ENCODE measurements at places on chromosomes 7 and 10.

GRCh38 chr10:27998178-27998953 lies 513 bp downstream of the ODAD2 start:
- DNase-seq = peak; percentile 19

DNA sequence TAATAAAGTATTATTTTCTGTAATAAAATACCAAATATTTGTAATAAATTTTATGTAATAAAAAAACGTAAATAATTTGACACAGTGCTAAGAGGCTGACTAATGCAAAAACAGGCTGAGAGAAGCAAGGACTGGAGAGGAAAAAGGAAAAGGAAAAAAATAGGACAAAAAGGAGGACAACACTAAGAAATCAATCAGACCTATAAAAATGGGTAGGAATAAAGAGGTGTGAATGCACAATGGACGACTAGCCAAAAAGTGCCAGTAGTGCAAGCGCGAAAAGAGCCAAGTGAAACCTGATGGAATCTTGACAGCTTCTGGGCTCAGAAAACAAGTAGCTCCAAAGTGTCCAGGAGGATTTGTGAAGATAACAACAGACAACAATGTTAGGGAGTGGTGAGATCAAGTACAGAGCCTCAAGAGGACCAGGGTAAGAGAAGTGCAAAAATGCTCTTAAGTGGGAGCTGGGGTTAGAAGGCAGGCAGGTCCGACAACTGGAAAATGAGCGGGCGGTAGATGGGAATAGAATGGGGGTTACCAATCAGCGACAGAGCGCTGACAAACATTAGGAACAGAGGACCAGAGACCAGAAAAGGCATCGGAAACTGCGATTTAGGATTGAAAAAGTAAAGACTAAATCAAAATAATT lies 1.2 kb downstream of the BRAF start:
- peak; percentile 18 for DNase-seq

- no peak for DNase-seq
Measured at GRCh38 chr10:80077869-80078447, 507 bp upstream of the TMEM254 start.

DNA sequence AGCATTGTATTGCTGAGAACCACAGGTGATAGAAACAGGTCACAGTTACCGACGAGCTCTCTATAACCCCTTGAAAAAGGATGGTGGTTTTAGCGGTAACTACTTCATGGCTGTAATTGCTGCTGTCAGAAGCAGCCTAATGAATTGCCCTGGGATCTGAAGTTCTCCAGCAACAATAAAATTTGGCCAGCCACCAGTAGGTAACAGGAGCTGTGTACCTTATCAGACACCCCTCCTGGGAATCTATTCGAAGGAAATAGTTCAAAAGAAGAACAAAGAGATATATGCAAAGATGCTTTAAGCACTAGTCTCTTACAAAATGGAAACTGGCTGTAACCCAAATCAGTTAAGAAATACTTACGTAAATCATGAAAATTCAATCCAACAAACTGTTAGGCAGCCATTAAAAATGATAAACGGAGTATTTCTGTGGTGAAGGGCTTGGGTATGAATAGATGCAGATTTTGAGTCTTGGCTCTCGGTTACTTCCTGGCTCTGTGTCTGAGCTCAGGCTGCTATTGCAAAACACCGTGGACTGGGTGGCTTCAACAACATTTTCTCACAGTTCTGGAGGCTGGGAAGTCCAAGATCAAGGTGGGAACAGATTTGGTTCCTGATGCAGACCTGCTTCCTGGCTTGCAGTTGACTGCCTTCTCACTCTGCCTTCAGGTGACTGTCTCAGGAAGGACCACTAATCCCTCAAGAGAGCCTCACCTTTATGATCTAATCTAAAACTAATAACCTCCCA lies 1.6 kb downstream of the MSRB2 start:
- DNase-seq = no peak

DNA sequence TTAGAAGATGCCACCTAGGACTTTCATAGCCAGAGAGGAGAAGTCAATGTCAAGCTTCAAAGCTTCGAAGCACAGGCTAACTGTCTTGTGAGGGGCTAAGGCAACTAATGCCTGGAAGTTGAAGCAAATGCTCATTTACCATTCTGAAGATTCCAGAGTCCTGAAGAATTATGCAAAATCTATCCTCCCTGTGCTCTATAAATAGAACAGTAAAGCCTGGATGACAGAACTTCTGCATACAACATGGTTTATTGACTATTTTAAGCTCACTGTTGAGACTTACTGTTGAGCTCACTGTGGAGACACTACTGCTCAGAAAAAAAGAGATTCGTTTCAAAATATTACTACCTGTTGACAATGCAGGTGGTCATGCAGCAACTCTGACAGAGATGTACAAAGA lies 28.6 kb downstream of the TNS3 start:
- DNase-seq = no peak

DNA sequence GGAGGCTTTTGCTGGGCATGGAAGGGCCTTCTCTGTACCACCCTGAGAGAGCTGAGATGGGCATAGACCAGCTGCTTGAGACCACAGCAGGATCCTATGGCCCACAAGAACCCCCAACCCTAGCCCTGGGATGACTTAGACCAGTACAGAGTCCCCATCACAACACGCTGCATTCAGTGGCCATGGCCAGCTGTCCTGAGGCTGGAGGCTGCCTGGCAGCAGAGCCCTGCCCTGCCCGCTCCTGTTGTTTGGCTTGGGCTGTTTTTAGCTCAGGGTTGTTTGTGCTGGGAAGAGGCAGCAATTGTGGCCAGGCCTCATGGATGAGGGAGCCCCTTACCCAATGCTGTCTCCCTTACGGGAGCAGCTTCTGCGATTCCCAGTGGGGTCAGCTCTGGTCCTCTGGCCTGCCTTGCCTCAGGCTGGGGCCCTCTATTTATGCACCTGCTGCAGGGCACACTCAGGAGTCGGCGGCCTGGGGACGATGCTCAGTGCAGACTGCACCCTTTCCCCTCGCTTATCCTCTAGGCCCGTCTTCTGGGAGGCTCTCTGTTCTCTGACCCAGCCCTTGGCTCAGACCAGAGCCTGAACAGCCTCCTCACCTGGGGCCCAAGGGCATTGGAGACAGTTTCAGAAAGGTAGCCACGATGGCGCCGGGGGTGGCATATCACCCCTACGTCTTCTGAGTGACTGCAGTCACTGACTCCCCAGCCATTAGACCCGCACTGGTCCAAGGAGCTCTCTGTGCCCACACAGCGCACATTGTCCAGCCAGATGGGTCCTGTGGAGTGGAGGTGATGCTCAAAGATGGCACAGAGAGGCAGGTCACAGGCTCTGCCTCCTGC lies 6.3 kb downstream of the LOXL4 start:
- no peak for DNase-seq

GRCh38 chr7:121446526-121446925 lies 50.4 kb upstream of the FAM3C start:
- no peak for DNase-seq

DNA sequence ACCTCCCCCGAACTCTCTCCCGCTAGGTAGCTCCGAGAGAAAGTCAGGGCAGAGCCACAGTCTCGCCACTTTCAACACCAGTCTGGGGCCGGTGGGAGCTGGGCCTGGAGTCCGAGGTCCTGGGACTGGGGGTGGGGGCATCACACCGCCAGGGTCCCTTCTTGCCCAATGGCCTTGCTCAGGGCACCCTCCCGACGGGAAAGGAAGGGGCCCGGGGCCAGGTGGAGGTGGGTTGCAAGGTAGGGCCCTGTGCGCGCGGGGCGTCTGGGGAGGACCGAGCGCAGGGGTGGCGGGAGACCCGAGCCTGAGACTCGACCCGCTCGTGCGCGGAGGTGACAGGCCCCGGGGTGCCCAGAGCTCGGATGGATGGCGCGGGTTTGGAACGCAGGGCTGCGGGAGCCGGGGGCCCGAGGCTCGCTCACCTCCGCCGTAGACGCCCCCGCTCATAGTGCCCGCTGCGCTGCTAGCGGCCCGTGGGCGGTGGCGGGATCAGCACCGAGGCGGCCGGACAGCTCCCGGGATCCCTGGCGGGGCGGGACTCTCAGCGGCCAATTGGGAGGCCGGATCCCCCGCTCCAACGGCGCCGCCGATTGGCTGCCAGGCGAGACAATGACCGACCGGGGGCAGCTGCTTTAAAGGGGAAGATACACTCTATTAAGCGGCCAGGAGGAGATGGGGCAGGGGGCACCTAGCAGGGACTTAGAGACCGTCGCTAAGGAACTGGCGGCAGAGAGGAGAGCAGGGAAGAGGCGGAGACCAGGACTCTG lies at the start of gene ACTL6B:
Gene ACTL6B (minus strand): TSS at position 541 of the 767 bp plus-strand sequence. CDS start 94 bp downstream, at position 447.
- DNase-seq = no peak

GRCh38 chr7:148017126-148017525 lies 573.4 kb upstream of the C7orf33 start:
- no peak for DNase-seq

DNA sequence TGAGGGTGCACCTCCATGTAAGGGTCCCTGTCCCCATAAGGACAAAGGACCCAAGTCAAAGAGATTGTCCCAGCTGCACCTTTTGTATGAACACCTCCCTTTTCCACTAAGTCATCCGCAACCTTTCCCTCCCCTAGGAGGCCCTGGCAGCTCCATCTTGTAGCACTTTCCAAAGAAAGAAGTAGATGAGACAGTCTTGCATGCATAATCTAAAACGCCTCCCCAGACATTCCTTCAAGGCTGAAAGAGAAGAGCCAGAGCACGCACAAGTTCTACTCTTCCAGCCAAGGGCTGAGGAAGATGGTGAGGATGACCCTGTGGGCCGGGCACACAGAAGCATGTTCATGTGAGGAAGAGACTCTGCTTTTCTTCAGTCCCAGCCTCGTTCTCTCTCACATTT lies 194.4 kb downstream of the TNS3 start:
- no peak for DNase-seq

DNA sequence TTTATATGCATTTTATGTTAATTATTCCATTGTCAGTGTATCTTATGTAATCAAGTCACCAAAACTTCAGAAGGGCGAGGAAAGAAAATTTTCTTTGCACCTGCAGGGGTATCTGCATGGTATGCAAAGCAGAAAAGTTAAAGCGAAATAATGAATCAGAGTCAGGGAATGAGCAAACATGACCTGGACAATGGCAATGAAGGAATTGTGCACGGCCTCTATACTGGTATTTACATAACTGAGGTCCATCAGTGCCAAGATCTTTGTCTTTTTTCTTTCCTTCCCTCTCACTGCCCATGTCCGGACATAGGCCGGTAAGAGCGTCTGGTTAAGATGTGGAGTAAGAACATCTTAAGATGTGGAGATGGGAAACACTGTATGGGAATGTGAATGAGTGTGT lies 14.4 kb upstream of the AKR1C3 start:
- no peak for DNase-seq

DNA sequence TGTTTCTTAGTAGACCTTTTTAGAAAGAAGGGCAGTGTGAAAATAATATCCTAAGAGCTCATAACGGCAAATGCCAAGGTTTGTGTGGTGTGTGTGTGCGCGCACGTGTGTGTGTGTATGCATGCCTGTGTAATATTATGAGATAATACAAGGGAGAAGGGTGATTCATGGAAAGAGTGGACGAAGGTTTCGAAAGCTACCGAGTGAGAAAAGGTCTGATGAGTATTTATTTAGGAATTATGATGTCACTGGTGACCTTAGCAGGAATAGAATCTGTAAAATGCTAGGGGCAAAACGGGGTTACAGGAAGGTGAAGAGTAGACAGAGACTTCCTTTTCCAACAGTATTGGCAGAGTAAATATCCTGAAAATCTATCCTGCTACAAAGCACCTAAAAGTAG lies 107.3 kb downstream of the AHR start:
- DNase-seq = no peak

DNA sequence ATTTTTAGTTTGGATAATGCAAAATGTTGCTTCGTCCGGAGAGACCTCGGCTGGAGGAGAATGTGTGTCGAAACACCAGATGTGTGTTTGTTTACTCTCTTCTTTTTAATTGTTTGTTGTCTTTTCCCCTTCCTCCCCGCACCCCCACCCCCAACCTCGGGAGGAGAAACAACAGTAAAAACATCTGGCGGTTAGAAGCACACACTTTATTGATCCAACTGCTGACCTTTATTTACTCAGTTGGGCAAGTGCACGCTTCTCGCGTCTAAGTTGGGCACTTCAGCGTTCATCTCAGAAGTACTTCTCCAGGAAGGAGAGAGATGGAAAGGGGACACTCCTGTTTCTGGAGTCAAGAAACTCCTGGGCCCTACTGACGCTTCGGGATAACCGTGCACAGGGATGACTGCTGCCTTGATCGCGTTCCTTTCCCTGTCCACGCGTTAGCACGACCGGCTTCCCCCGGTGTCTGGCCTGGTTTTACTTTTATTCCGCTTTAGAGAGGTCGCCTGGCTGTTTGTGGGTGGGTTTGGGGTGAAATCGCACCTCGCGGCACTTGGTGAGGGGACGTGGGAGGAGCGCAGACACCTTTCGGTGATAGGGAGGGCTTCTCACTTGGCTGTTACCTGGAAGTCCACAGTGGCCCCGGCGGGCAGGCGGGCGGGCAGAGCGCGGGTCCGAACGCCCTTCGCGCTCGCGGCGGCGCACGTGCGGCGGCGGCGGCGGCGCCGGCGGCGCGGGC lies 168.3 kb upstream of the PPP1R3A start:
- peak; percentile 4 for DNase-seq
